ENCODE measurements at places on chromosomes 11 and 22. TPM values are rescaled to one million over a fixed set of nuclear protein-coding genes. Genes with fewer than 3 reads are reported as not detected.
A peak's percentile ranks its signal among the peaks of the same experiment; 100 is the strongest.

ANO5 gene
- not detected for total RNA-seq

DCDC1 gene
- 1.5 TPM for total RNA-seq

SEC14L2 gene
- 60.8 TPM for total RNA-seq

DENND5A gene
- total RNA-seq: 19.8 TPM

TENM4 gene
- total RNA-seq: 0.25 TPM

STK33 gene
- total RNA-seq: 5.8 TPM

DNA sequence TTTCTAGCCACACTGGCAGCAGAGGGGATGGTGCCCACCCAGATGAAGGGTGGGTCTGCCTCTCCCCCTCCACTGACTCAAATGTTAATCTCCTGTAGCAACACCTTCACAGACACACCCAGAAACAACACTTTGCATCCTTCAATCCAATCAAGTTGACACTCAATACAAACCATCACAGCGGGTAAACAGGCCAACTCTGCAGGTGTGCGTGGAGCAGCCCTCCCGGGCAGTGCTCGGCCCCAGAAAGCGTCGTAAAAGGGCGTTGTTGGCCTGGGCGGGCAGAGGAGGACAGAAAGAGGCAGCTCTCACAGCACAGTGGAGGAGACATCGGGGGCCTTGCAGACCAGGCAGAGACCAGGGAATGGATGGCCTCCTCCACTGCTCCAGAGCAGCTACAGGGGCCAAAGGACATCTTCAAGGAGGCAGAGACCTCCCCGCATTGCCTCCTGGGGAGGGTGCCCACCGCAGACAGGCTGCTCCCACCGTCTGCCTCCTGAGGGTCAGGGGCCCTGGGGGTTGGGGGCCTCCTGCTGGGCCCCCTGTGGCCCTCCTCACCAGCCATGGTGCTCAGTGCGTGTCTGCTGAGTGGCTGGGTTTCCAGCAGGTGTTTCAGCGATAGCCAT, 56.1 kb upstream of the FADD start:
- no peak for DNase-seq
- H3K27ac ChIP-seq: no peak overlapping the region
- H3K27me3 ChIP-seq: no peaks in the 10 kb centered on the region

GRCh38 chr11:120192831-120193625, 17.8 kb upstream of the OAF start:
- no peak for DNase-seq
- no peak overlapping the region for H3K4me3 ChIP-seq
- no peaks in the 10 kb centered on the region for H3K36me3 ChIP-seq
- H3K27ac ChIP-seq: no peak overlapping the region
- peaks cover 11% of the 10 kb centered on the region for H3K27me3 ChIP-seq

DNA sequence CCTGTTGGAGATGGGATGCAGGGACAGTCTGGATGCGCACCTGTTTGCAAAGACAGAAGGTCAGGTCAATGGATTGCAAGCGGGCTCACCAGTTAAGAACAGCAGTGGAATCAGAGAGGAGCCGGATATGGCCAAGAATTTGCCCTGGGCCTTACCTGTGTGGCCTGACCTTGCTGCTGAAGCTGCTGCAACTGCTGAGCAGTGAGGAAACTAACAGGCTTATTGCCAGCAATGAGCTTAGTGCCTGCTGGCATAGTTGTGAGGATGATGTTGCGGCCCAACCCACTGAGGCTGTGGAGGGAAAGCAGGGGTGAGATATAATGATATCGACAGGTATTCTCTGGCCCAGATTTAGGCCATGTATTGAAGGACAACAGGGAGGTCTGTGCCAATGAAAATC, 30.6 kb downstream of the NFRKB start:
- H3K4me3 ChIP-seq: no peak overlapping the region
- no peaks in the 10 kb centered on the region for H3K27me3 ChIP-seq
- peak overlapping the region; percentile 84 for H3K27ac ChIP-seq
- DNase-seq: peak; percentile 55

GRCh38 chr11:125938418-125938817, 7.4 kb upstream of the VSIG10L2 start:
- no peak overlapping the region for H3K4me3 ChIP-seq
- H3K36me3 ChIP-seq: no peaks in the 10 kb centered on the region
- no peak for DNase-seq
- no peak overlapping the region for H3K27ac ChIP-seq
- H3K27me3 ChIP-seq: no peaks in the 10 kb centered on the region

GRCh38 chr11:117205211-117205818, 6.1 kb downstream of the TAGLN start:
- no peak overlapping the region for H3K27ac ChIP-seq
- H3K27me3 ChIP-seq: no peaks in the 10 kb centered on the region
- no peaks in the 10 kb centered on the region for H3K4me1 ChIP-seq

DNA sequence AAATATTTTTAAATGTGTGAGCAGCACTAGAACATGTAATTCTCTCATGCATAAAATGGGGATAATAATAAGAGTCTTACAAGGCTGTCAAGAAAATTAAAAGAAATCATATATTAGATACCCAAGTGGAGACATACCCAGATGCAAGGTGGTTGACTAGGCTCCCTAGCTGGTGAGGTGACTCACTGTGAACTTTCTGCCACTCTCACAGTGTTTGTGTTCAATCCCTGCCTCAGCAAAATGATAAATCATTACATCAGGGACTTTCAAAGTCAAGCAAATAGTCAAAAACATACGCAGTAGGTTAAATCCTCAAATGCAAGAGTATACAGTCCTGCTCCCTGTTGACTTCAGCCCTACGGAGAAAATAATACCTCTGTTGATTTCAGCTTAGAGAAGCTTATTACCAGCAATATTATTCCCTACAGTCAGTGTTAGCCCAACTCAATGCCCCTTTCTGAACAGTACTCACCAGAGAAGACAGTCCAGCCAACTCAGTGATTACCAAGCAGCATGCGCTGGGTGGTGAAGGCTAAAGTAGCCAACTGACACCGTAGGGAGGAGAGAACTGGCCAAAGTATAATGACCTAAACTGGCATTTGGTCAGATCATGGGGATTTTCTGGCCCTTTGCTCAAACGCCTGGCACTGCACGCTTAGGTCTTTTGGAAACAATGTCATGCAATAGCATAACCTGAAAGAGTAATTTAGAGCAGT, 73.1 kb upstream of the BARX2 start:
- DNase-seq: no peak
- no peaks in the 10 kb centered on the region for H3K27me3 ChIP-seq
- no peak overlapping the region for H3K4me3 ChIP-seq
- H3K27ac ChIP-seq: no peak overlapping the region
- no peaks in the 10 kb centered on the region for H3K36me3 ChIP-seq
- 0 out of 2 replicates have a peak, but pooled peaks cover 6% of the 10 kb centered on the region for H3K4me1 ChIP-seq

DNA sequence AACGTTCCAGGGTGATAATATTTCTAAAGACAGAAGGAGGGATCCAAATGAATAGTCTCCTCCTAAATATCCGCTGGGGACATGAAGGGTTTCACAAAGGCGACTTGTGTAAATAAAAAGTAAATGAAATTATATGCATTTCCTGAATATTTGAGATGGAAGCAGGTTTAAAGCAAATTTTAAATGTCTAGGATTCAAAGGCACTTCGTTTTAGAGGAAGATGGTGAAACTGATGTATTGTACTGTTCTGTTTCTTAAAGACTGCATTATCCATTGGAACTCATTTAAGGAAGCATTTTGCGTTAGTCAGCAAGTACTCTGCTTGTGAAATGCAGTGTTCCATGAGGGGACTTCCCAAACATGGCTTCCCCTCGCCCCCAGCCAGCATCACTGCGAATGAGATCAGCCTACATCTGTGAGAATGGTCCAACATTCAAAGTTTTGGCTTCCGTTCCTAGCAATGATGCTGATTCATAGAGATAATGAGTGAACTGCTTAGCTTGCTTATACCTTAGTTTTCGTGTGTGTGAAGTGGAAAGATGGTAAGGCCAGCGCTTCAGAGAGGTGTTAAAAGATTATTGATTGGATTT, 1.5 kb downstream of the RAB39A start:
- no peak overlapping the region for H3K4me3 ChIP-seq
- no peaks in the 10 kb centered on the region for H3K36me3 ChIP-seq
- peaks cover 12% of the 10 kb centered on the region for H3K27me3 ChIP-seq
- no peak for DNase-seq

DNA sequence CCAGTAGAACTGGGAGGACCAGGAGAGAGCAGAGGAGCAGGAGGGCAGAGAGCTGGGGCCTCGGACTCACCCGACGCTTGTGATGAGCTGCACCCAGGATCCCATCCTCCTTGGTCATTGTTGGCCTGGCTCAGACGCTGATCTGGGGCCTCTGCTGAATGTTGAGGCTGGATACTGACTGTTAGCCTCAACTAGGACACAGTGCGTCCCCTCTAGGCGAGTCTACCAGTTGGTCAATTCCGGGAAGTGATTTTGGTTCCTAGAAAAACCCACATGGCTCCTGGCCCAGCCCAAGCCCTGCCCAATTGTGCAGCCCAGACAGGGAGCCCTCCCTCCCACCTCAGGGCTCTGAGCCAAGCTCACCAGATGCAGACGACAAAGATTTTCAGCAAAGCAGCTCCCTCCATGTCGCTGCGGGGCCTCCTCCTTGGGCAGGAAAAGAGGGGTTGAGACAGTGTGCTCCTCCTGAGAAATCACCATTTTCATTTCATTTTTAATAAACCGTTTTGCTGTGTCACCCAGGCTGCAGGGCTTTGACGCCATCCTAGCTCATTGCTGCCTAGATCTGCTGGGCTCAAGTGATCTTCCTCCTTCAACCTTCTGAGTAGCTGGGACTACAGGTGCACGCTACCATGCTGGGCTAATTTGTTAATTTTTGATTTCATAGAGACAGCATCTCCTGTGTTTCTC, at the start of gene APOL4:
Gene APOL4 (minus strand): TSS at position 180 of the 690 bp plus-strand sequence. CDS start 75 bp downstream, at position 105.
- no peaks in the 10 kb centered on the region for H3K27me3 ChIP-seq
- H3K4me1 ChIP-seq: peaks cover 21% of the 10 kb centered on the region
- no peak for DNase-seq
- no peaks in the 10 kb centered on the region for H3K36me3 ChIP-seq
- peak within 1 kb of the TSS; percentile 36 for H3K4me3 ChIP-seq
- peak within 1 kb of the TSS; percentile 34 for H3K27ac ChIP-seq

Data from PC-9 (cell line).